ENCODE measurements at places on chromosomes 5 and 9.

DNA sequence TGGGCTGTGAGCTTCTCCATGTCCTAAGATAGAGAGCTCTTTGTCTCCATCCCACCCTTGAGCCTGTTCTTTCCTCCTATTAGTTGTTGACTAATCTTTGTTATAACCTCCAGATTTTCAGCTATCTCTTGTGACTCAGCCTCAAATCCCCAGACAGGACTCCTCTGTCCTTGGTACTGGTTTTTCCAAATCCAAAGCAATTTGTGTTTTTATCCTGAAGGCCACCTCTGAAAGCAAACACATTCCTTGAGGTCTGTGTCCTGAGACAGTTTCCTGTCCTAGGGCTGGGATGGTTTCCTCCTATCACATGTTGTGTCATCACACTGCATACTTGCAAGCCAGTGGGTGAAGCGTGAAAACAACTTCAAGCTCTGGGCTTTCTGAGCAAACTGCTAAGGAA is 8.5 kb downstream of the TNC start:
- DNase-seq: no peak

DNA sequence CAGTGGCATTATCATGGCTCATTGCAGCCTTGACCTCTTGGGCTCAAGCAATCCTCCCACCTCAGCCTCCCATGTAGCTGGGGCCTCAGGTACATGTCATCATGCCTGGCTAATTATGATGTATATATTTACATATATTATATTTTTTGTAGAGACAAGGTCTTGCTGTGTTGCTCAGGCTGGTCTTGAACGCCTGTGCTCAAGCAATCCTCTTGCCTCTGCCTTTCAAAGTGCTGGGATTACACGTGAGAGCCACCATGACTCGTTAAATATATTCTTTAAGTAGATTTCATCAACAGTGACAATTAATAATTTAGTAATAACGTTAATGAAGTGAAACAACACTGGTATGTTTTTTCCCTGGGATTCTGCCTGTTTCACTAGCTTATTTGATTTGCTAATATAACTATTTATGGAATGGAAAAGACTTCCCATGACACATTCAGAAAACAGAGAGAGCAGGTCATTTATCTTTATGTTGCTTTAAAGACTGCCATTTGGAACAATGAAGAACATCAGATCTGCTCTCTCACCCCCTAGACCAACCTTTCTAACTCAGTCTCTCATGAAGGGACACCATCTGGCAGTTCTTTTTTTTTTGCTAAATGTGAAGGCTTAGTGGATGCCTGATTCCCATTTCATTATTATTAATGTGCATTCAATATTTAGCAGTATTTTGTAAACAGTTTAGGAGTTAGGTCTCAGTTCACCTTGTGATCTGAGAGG is 295.6 kb downstream of the KIF4B start:
- DNase-seq: peak; percentile 45

GRCh38 chr5:95746722-95747679 is 15.9 kb downstream of the RHOBTB3 start:
- DNase-seq: no peak

DNA sequence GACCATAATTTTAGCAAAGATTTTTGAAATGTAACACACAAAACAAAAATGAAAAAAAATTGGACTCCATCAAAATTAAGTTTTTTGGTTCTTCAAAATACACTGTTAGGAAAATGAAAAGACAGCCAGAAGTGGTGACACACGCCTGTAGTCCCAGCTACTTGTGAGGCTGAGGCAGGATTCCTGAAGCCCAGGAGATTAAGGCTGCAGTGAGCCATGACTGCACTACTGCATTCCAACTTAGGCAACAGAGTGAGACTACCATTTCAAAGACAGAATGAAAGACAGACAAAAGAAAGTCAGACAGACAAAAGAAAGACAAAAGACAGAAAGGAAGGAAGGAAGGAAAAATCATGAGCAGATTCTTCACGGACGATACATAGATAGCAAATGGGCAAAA is 7.5 kb downstream of the DIAPH1 start:
- DNase-seq: no peak

DNA sequence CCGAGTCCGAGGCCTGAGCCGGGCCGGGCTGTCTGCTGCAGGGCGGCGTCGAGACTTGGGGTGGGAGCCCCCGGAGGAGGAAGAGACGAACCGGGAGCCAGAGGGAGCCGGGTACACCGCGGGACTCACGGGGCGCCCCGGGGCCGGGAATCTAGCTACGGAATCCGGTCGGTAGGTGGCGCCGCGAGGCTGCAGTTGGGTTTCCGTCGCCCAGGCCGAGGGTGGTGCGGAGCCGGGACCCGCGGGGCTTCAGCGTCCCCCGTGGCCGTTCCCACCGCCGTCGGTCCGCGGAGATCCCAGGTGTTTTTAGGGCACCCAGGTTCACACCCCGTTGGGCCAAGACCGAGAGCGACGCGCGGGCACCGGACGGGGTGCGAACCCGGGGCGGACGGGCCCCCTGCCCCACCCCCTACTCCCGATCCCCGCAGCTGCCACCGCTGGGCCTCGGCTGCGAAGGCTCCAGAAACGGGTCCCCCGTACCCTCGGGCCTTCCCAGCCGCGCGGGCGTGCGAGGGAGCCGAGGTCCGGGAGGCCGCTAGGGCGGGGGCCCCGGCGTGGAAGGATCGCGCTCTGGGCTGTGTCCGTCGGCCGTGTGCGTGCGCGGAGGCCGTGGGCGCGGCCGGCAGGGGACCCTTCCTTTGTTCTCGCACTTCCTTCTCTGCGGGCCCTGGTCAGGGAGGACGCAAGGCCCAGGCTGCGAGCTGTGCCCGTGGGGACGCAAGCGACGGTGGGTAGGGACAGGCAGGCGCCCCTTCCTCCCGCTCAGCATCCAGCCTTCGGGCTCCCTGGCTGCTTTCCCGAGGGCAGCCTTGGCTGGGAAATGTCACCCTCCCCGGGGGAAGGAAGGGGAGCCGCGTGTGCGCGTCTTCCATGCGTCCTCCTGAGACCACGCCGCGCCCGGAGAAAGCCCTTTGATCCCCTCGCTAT is 146.6 kb downstream of the GAPVD1 start:
- peak; percentile 77 for DNase-seq

DNA sequence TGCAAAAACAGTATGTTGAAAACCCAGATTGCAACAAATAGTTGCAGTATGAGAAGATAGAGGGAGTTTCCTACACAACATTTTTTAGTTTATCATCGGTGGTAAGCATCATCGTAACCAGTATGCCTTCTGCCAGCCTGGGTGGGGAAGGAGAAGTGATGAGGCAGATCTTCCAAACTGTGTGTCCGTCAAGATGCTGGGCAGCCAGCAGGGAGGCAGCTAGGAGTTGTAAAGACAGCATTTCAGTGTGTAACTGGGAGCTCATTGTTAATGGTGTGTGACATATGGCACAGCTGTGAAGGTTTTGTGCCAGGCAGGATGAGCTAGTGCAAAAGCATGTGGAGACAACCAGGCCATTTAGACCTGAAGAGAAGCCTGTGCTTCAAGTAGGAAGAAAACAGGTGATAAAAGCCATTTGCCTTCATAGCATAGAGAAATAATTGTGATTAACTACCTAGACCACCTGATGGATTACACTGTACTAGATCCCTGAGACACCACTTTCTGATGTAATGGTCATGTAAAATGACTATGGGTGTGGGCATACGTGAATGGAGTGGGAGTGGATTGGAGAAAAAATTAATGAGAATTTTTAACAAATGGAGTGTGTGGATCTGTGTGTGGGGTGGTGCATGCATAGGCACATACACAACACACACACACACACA is 347.0 kb upstream of the ADAMTSL1 start:
- DNase-seq: peak; percentile 87

- no peak for DNase-seq
Measured at GRCh38 chr5:149380466-149381121, 1.5 kb upstream of the IL17B start.

DNA sequence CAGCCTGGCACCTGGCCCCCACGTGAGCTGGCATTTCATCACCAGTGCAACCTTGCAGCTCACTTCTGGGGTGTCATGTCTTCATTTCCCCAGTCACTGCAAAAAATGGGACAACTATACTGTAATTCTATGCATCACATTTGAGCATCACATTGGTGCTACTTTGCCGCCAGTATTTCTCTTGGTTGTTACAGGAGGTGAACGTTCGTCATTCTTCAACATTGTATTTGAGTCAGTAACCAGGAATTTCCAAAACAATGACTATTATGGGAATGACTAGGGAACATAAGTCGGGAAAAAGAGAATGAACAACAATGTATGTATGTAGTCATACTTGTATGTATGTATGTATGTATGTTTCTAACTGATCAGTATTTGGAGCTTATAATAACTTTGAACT is 1278.0 kb downstream of the EFNA5 start:
- no peak for DNase-seq

GRCh38 chr5:138833080-138833479 is 42.1 kb downstream of the LRRTM2 start:
- peak; percentile 70 for DNase-seq

- no peak for DNase-seq
Measured at GRCh38 chr5:153258469-153258868, 232.0 kb upstream of the GRIA1 start.

All from NCI-H524 (cell line).